ENCODE measurements at places on chromosomes 1 and 21.

DNA sequence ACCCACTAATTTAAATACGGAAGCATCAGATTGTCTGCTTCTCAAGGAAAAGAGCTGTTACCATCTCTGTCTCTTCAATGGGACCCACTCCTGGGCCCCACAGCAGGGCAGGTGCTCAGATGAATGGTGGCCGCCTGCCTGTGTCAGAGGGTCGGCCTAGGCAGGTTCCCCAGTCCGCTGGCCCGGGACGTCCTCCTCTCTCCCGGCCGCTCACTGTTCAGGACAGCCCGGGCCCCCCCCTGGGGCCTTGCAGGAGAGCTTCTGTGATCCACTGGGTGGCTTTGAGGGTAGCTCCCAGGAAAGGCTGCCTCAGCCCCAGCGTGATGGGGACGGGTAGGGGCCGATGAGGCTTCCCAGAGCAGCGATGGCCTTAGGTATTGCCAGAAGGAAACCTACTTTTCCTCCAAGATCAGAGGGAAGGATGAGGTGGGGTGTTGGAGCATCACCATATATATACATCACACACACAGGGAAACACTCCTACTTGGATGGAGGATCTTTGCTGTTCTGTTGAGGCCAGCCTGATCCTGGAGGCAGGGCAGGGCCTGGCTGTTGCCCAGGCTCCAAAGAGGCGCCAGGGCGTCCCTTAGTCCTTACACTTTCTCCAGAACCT is 231.3 kb downstream of the SDCCAG8 start:
- DNase-seq: no peak

DNA sequence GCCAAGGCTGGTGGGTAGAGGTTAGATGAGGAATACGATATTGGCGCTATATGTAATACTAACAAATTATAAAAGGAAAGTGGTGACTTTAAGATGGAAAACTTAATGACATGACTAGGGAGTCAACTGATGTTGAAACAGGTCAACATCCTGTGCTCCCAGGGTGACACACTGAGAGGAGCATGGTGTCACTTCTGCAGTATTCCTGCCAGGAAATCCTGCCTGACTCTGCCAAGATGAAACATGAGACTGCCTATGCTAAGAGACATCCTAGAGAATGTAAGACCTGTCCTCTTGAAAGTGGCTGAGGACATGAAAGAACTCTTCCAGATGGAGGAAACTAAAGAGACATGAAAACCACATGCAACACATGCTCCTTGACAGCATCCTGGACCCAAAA is 65.0 kb upstream of the KCND3 start:
- no peak for DNase-seq

DNA sequence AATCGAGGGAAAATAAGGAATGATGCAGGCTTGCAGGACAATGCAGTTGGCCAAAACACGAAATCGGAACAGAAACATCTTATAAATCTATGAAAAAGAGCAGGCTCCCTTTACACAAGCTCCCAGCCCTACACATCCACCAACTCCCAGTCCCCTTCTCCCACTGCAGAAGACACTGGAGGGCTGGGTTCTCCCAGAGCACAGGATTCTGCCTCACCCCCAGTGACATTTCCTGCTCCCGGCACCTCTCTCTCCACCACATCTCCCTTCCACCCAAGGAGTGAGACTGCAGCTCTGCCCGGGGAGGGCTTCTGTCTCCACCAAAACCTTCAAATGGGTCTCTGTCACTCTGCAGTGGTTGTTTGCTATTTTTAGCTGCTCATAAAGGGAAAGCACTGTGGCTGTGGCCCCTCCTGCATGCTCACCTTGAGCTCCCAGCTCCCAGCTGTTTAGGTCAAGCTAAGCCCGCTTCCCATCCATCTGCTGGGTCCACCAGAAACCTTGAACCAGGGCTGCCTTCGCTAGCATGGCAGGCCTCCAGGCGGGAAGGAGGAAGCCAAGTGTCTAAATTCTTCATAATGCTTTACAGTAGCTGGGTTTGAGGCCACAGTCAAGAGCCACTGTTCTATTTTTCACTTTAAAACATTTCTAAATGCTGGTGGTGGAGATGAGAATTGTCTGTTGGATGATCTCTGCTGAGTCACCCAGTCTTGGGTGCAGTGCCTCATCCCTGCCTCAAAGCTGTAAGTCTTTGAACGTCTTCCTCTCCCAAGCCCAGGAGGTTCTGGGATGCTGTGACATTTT is 3.3 kb upstream of the C2CD2 start:
- DNase-seq: no peak

GRCh38 chr1:226679853-226680516 is 59.1 kb downstream of the ITPKB start:
- peak; percentile 95 for DNase-seq

GRCh38 chr1:5975133-5975880 is 16.9 kb downstream of the NPHP4 start:
- DNase-seq: peak; percentile 85

- no peak for DNase-seq
Observed at GRCh38 chr21:26077521-26077920, 93.0 kb downstream of the APP start.

- DNase-seq: no peak
Observed at GRCh38 chr1:31105646-31106045, 40.1 kb upstream of the PUM1 start.

GRCh38 chr1:192936313-192937018 is 122.7 kb downstream of the UCHL5 start:
- DNase-seq: no peak

GRCh38 chr1:219928791-219929118 is 398 bp upstream of the SLC30A10 start:
- no peak for DNase-seq
